ENCODE measurements at places on chromosomes 6 and 20.

DNA sequence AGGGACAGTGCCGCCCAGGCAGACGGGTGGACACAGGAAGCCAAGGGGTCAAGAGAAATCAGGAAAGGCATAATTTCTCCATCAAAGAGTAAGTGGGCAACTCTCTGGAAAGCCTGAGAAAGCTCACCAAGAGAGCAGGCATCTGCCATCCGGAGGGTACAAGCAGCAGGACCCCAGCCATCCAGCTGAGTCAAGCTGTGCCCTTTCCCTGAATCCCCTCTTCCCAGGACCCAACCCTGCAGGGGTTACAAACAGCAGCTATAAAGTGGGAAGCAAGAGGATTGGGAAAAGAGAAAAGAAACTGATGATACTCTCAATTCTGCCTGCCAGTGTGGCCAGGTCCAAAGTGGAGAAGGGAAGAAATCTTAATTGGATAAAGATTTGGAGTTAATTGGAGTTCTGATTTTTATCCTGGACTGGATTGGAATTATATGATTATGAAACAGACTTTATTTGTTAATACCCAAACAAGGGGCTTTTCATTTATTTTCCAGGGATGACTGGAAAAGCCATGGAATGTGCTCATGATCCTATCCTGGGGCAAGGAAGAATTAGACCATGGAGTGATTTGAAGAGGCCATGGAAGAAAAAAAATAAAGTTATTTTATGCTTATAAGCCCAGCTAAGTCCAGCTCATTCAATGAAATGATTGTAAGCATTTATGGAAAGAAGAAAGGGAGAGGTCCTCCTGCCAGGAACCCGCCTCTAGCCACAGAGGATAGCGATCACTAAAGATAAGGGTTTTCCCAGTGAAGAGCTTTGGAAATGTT is 34.9 kb downstream of the NHLRC1 start:
- no peak for DNase-seq

DNA sequence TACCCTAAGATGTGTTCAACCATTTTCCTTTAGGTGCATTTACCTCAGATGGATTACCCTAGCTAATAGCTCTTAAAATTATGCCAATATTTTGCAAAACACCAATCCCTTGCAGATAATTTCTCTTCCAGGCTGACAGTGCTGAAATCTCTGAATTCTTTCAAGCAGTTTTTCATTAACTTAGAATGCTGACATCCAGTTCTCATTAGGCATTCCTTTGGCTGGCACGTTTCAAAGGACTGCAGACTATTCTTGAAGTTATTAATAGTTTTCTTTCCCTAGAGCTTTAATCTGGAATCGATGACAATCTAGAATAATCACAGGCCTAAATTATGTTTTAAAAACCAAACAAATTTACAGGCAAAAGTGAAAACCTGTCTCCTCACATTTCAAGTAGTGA is 68.3 kb downstream of the SMLR1 start:
- no peak for DNase-seq

GRCh38 chr6:16681260-16681873 is 79.9 kb downstream of the ATXN1 start:
- peak; percentile 88 for DNase-seq

- no peak for DNase-seq
Measured at GRCh38 chr6:6218759-6219085, 101.7 kb downstream of the F13A1 start.

GRCh38 chr6:322940-323729 is 30.8 kb downstream of the DUSP22 start:
- DNase-seq = no peak

- peak; percentile 69 for DNase-seq
Measured at GRCh38 chr20:33554914-33555420, 65.1 kb downstream of the CBFA2T2 start.

Measured in Panc1 (cell line).